ENCODE measurements at places on chromosomes 2 and 18.

DNA sequence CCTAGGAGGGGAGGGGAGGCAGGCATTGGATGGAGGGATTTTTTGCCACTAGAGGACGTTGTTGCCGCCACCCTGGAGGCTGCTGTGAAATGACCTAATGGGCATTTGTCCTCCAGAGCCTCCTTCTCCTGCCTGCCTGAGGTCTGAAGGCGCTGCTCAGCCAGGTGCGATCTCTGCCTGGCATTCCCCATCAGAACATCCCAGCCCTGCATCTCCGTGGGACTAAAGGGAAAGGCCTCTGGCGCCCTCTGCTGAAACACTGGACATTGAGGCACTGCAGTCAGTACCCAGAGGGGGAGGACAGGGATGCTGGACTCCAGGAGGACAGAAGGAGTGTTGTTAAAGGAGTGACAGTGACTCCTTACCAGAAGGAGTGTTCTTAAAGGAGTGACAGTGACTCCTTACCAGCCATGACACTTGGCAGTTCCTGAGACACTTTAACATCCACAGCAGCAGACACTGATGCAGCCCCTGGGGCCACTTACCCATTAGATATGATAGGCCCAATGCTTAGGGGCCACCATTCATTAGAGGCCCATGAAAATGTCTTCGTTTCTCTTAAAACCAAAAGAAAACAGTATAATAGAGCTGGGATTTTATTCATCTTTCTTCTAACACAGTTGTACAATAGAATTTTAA, 17.0 kb downstream of the THNSL2 start:
- peak; percentile 68 for DNase-seq

DNA sequence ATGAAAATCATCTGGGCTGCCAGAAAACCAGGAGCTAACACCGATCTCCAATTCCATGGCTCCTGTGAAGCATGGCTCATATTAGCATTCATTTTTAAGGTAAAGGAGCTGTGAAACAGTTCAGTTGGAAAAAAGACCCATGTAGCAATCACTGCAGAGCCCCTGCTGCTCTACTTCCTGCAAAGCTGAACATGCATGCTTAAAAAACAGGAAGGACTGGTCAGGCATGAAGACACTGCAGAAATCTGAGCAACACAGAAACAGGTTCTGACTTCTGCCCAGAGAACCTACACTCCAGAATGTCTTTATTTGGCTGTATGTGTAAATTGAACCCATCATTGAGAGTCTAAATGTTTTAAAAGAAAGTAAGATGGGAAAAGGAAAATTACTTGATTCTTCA, 950.6 kb downstream of the DCDC2C start:
- no peak for DNase-seq

DNA sequence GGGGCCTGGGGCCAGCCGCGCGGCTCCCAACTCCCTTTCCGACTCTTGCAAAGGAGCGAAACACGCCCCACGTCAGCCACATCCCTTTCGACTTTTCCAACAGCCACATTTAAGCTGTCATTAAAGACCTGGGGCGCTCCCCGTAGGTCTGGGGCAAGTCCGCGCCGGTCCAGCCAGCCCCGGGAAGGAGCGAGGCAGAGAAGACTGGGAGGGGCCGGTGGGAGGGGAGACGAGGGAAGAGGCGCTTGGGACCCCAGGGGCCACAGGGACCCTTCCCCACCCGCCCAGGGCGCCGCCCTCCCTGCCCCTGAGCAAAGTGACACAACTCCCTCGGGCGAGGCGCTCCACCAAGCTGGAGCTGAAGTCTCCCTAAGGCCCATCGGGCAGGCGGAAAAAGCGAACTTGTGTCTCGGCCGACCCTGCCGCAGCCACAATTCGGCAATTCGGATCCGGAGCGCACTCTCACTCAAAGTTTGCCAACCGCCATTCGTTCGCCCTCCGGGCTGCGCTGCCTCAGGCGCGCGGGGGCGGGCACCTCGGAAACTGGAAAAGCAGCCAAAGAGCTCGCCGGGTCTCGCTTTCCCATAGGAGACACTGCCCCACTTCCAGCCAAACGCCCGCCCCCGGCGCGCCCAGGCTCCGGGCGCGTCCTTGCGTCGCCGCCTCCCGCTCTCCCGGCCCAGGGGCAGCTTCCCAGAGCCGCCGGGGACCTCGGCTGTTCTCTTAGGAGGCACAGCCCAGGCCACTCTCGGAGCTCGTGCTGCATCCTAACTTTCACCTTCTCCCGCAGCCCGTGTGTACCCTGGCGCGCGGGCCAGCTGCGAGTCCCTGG, 1.1 kb upstream of the KCTD1 start:
- peak; percentile 83 for DNase-seq

GRCh38 chr2:28613633-28614501, 118.0 kb downstream of the PLB1 start:
- DNase-seq: peak; percentile 85

DNA sequence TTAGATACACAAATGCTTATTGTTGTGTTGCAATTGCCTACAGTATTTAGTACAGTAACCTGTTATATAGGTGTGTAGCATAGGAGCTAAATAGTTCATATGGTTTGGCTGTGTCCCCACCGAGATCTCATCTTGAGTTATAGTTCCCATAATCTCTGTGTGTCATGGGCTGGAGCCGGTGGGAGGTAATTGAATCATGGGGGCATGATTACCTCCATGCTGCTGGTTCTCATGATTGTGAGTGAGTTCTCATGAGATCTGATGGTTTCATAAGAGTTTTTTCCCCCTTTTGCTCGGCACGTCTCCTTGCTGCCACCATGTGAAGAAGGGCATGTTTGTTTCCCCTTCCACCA, 190.5 kb upstream of the SESTD1 start:
- no peak for DNase-seq

DNA sequence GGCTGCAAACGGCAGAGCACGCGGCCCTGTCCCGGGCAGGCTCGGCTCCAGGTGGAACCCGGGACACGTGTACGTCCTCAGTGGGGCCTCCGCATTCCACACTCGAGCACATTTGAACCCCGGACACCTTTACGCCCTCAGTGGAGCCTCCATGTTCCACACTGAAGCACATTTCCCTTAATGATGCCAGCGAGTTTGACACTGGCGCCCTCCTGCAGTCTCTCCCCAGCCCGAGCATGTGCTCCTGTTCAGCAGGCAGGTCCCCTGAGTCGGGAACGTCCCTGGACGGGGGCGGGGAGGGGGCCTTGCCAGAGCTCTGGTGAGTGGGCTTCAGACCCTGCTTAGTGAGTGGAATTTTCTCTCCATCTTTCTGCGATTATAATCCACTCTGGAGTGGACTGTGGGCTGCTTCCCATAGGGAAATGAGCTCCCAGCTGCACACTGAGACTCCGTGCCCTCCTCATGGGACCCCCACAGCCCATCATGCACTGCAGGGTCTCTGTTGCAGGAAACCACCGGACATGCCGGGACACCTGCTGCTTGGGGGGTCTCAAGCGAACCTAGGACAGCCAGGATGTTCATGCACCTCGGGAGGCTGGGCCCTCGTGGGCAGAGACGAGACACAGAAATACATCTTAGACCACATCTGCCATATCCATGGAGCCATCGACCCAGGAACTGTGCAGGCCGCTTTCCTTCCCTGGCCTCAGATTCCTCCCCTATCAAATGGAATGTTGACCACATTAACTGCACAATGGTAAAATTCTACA, 70.3 kb upstream of the SNTG2 start:
- no peak for DNase-seq

DNA sequence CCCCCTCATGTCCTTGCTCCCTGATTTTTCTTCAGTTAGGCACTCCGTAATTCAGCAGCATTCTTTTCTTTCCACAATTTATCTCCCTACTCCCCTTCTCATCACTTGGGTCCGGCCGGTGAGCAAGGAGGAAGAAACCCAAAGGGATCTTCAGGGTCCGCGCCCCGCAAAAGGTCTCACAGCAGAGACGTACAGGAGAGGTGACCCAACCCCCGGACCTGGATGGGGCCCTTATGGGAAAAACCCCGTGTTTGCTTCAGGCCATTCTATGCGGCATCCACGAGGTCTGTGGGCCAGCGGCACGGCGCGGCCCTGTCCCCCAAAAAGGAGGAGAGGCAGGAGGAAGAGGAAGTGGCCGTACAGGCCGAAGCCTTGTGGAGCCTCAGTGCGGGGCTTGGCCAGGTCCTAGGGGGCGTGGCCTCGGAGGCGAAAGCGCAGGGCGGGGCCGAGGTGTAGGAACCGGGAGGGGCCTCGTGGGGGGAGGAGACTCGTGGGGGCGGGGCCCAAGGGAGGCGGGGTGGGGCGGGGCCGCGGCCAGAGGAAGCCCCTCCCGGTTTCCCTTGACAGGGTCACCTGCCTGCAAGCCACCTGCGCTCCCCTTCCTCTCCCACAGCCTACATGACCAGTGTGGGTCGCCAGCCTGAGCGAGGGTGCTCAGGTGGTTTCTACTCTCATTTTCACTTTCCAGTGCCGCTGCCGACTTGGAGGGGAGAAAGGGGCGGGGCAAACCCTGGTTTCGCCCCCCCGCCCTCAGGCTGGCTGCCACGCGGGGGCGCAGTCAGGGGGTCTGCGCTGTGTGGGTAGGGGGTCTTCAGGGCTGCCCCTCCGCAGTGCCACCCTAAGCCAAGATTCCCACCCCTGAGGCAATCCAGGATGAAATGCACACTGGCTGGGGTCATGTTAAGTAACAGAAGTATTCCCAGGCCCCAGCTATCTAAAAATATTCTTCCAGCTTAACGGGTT, 156.4 kb upstream of the XPO1 start:
- DNase-seq: peak; percentile 97

DNA sequence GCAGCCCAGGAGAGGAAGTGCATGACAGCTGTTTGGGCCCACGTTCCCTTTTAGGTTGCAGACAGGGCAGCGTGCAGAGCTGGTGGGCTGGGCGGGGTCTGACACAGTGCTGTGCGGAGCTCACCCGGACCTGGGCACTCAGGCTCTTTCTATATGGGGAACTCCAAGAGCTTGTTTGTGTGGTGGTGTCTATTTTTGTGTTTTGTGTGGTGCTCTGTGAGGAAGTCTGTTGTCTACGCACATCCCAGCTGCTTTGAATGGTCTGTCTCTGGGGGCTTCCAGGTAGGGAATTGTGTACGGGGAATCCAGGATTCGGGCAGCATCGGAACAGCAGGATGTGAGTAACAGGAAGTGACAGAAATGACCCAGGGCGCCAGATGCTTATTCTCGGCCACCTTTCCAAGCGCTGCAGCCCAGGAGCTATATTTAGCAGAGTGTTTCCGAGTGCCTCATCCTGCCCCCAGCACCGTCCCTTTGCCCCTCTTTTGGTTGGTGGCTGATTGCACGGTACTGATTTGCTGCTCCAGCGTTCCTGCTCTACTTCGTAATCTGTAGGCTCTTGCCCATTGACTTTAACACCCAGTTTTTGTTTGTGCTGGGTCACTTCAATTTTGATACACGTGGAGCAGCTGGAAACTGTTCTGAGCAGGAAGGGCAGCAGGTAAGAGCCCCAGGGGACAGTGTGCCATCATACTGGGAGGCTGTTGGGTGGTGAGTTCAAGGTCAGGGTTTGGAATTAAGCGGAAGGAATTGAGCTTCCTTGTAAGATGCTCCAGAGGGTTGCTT, 64.7 kb downstream of the DGKD start:
- no peak for DNase-seq

DNA sequence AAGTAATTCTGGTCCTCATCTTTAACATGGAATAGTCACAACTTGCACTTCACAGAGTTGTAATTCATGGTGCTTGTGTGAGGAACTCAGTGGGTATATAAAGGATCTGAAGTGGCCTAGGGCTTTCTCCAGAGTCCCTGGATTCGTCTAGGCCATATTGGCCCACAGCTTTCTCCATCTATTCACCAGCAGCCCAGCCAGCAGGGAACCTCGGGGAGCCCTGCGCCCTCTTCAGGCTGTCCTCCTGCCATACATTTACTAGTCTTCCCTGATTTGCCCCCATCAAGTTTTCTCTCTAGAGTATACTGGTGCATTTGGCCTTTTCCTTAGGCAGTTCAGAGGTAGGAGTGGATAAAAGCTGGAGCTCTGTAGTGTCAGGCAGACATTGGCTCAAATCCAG, 278.3 kb downstream of the MYCN start:
- peak; percentile 53 for DNase-seq

DNA sequence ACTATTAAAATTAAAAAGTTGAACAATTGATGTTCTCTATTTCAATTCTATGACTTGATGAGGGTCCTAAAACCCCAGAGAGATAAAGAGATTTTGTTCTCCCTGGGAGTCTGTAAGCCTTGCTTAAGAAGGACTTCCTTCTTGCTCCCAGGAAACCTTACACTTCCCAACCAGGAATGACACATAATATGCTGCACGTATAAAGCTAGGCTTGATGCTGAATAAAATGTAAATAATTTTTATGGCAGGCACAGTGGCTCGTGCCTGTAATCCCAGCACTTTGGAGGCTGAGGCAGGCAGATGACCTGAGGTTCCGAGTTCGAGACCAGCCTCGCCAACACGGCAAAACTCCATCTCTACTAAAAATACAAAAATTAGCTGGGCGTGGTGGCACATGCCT, 27.8 kb downstream of the SPIRE1 start:
- DNase-seq: no peak

- no peak for DNase-seq
Measured at GRCh38 chr2:65767946-65768345, 335.5 kb upstream of the SPRED2 start.

DNA sequence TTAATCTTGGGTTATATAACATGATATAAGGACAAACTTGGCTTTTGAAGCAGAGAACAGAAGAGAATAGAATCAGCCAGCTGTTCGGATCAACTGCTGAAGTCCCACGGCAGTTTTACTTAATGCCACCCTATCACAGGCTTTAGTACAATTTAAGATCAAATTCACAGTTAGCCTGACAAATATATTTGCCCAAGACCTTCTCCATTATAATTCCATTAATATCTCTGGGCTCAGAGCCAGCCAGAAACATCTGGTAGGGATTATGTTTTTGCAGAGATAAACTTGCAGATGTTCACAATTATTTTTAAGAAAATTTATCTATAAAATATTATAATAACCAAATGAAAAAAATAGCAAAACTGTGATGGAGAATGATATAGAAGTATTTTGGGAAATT, 381.4 kb downstream of the RAD51AP2 start:
- no peak for DNase-seq

GRCh38 chr2:102895376-102895775, 133.5 kb downstream of the TMEM182 start:
- no peak for DNase-seq
